ENCODE measurements at places on chromosomes 12 and 14. TPM values are rescaled to one million over a fixed set of nuclear protein-coding genes. Genes with fewer than 3 reads are reported as not detected.

DNA sequence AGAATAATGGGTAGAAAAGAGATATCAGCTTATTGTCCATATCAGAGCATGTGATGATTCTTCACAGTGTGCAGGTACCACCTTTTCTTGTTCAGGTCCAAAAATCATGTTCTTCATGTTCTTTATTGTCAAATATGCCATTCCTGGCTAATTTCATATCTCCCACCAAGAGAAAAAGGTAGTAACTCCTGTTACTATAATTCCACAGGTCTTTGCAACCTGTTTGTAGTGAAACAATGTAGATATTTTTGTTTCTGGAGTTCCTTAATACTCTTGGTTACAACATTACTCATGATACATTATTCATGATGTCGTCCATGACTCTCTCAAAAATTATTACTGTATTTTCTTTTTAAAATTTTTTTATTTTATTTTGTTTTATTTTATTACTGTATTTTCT lies 11.3 kb upstream of the TMBIM6 start:
- H3K4me1 ChIP-seq, result no peaks in the 10 kb centered on the region
- no peak for DNase-seq
- no peaks in the 10 kb centered on the region for H3K27me3 ChIP-seq

- no peaks in the 10 kb centered on the region for H3K36me3 ChIP-seq
- no peak overlapping the region for H3K4me3 ChIP-seq
- no peaks in the 10 kb centered on the region for H3K4me1 ChIP-seq
- H3K27ac ChIP-seq, result no peak overlapping the region
- no peaks in the 10 kb centered on the region for H3K27me3 ChIP-seq
- DNase-seq, result no peak
These were observed 192.7 kb downstream of the DPF3 start for GRCh38 chr14:72701237-72701565.

BEST3 gene
- total RNA-seq, result 0.85 TPM

DNA sequence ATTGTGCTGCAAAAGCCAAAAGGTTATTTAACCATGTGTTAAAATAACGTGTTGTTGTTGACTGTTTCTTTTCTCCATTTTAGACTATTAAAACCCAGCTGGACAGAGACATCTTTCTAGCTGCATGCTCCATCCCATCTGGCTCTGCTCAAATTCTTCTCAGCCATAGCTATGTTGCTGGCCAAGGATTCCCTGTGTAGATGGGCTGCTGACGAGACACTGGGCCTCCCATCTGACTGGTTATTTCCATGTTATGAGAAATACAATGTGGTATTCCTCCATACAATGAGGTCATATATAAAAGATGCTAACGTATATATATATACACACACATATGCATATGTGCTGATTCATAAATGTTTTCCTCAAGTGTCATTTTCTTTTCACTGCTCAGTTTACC lies 30.1 kb downstream of the MED13L start:
- no peak overlapping the region for H3K4me3 ChIP-seq
- no peak for DNase-seq
- peaks cover 3% of the 10 kb centered on the region for H3K4me1 ChIP-seq
- H3K36me3 ChIP-seq, result no peaks in the 10 kb centered on the region
- H3K27ac ChIP-seq, result no peak overlapping the region

PRB2 gene
- not detected for total RNA-seq

SLC16A7 gene
- total RNA-seq, result 10.6 TPM

DNA sequence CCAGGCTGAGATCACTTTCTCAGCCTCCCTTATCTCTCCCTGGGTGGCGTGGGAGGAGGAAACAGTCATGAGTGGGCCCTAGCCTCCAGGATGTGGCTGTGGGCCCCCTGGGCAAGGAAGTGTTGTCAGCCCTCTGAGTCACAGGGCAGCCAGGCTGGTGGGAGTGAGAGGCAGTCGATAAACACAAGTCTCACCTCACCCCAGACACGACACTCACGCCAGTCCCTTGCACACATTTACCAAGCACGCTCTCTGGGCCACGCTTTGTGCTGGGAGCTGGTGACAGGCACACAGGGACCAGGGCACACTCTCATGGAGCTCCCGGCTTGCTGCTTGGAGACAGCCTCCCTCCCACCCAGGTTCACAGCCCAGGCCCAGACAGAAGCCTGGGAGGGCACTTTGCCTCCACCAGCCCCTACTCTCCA lies 1.9 kb upstream of the KRT79 start:
- no peak overlapping the region for H3K27ac ChIP-seq
- DNase-seq, result no peak
- H3K36me3 ChIP-seq, result no peaks in the 10 kb centered on the region
- no peak overlapping the region for H3K4me3 ChIP-seq

IFNG gene
- not detected for total RNA-seq

DNA sequence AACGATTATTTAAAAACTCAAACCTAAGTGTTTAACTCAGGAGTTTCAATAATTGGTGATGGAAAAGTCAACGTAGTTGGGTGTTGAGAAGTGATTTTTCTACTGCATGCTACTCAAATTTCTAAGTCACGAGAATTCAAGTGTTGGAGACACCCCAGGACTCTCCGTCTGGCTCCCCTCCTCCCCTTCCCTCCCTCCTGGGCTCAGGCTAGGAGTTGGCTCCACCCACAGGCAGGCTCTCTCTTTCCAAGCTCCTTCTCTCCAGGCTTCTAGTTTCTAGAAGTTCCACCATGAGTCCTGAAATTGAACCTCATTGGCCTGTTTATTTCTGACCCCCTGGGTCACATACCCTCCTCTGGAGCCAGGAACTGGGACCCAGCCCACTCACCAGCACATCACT lies 73.0 kb downstream of the TMEM132D start:
- no peak for DNase-seq
- no peaks in the 10 kb centered on the region for H3K36me3 ChIP-seq
- H3K4me3 ChIP-seq, result no peak overlapping the region
- no peaks in the 10 kb centered on the region for H3K27me3 ChIP-seq

GRCh38 chr14:56952766-56953473 lies 142.6 kb upstream of the OTX2 start:
- no peak overlapping the region for H3K27ac ChIP-seq
- H3K4me3 ChIP-seq, result no peak overlapping the region
- no peaks in the 10 kb centered on the region for H3K27me3 ChIP-seq
- no peaks in the 10 kb centered on the region for H3K4me1 ChIP-seq

SERPINA5 gene
- 936 TPM for total RNA-seq

- H3K36me3 ChIP-seq, result no peaks in the 10 kb centered on the region
- H3K27me3 ChIP-seq, result no peaks in the 10 kb centered on the region
- H3K4me1 ChIP-seq, result peaks cover 7% of the 10 kb centered on the region
- DNase-seq, result no peak
- no peak overlapping the region for H3K4me3 ChIP-seq
These were observed 96.1 kb downstream of the FBXL14 start for GRCh38 chr12:1498199-1498740.

DNA sequence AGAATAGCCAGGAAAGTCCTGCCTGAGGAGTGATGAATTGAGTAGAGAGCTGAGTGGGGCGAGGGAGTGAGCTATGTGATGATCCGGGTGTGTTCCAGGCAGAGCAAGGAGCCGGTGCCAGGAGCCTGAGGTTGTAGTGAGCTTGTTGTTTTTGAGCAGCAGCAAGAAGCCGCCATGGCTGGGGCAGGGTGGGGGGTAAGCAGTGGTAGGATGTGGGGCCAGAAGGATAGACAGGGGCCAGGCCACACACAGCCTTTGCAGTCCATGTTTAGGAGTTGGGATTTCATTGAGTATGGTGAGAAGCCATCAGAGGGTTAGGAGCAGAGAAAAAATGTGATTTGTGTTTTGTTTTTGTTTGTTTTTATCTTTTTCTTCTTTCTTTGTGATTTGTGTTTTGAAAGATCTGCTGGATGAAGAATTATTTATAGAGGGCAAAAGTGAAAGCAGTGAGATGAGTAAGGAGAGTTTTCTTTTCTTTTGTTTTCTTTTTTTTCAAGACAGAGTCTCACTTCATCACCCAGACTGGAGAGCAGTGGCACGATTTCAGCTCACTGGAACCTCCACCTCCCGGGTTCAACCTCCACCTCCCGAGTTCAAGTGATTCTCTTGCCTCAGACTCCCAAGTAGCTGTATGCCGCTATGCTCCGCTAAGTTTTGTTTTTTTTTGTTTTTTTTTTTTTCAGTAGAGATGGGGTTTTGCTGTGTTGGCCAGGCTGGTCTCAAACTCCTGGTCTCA lies 92.3 kb upstream of the BCAT1 start:
- no peak for DNase-seq
- H3K36me3 ChIP-seq, result no peaks in the 10 kb centered on the region
- H3K4me3 ChIP-seq, result no peak overlapping the region
- H3K27ac ChIP-seq, result no peak overlapping the region
- H3K4me1 ChIP-seq, result no peaks in the 10 kb centered on the region

CCDC198 gene
- not detected for total RNA-seq

DIO2 gene
- total RNA-seq, result 2.3 TPM

- H3K36me3 ChIP-seq, result no peaks in the 10 kb centered on the region
- peak overlapping the region; percentile 69 for H3K27ac ChIP-seq
- DNase-seq, result no peak
- no peak overlapping the region for H3K4me3 ChIP-seq
- peaks cover 7% of the 10 kb centered on the region for H3K4me1 ChIP-seq
These were observed 430.3 kb downstream of the RAD51B start for GRCh38 chr14:68249661-68250451.

CLEC6A gene
- total RNA-seq, result not detected

DNA sequence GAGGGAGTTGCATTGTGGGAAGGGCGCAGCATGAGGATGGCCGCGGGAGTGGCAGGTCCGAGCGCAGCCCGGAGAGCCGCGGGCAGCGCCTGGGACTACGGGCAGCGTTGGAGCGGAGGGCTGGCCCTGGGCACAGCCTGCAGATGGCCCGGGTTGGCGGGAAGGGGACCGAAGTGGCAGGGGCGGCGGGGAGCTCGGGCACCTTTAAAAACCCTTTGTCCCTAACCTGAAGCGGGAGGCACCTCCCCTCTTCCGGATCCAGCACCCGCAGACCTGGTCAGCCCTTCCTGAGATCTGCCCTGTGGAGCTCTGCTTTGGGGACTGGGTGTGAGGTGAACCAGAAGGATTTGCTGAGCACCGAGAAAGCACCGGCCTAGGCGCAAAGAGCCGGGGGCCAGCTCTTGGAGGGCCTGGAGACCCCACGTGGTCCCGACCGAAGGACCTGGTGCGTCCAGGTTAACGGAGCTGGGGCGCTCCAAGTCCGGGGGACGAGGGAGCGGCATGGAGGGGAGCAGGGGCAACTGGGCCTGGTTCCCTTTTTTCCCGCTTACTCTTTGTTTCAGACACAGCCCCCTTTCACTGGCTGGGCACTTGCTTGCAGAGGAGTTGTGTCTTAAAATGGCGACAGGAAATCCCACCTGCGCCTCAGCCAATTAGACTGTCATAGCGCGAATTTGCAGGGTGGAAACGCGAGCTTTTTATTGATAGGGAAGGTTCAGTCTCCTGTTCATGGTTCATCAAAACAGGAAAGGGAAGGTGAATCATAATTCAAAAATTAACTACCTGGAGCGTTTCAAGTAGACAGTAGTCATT lies 792 bp upstream of the SLC38A1 start:
- peak overlapping the region; percentile 50 for H3K4me3 ChIP-seq
- no peaks in the 10 kb centered on the region for H3K36me3 ChIP-seq

ACOT2 gene
- 39.0 TPM for total RNA-seq

- H3K27ac ChIP-seq, result no peak overlapping the region
- no peaks in the 10 kb centered on the region for H3K27me3 ChIP-seq
- no peak overlapping the region for H3K4me3 ChIP-seq
- no peak for DNase-seq
These were observed 11.8 kb upstream of the NUAK1 start for GRCh38 chr12:106150555-106150954.

- DNase-seq, result no peak
- no peaks in the 10 kb centered on the region for H3K36me3 ChIP-seq
- H3K27me3 ChIP-seq, result no peaks in the 10 kb centered on the region
- no peaks in the 10 kb centered on the region for H3K4me1 ChIP-seq
These were observed 81.1 kb downstream of the SMOC1 start for GRCh38 chr14:69960296-69960695.

DNAI7 gene
- 1.5 TPM for total RNA-seq

RILPL2 gene
- 8.6 TPM for total RNA-seq

NPFF gene
- total RNA-seq, result not detected
